ENCODE measurements at places on chromosomes 6 and 20.

DNA sequence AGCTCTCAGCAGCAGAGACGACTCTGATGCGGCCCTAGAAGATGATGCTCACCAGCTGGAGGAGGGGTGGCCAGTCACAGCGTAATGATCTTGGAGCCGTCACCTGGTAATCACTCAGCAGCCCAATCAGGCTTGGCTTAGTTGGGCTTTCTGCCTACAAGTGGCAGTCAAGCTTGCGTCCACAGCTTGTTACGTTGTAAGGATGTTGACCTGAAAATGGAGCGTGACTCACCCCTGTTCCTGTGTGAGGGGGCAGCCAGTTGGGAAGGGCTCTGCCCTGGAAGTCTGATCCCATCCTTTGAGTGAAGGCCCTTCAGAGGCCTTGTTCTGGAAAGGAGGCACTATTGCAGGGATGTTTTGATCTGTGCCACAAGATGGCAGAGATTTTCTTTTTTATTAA is 49.8 kb downstream of the SPATA2 start:
- no peak for DNase-seq

- peak; percentile 51 for DNase-seq
Observed at GRCh38 chr20:48051794-48052474, 266.7 kb upstream of the SULF2 start.

GRCh38 chr6:34207695-34208443 is 28.8 kb upstream of the HMGA1 start:
- no peak for DNase-seq

DNA sequence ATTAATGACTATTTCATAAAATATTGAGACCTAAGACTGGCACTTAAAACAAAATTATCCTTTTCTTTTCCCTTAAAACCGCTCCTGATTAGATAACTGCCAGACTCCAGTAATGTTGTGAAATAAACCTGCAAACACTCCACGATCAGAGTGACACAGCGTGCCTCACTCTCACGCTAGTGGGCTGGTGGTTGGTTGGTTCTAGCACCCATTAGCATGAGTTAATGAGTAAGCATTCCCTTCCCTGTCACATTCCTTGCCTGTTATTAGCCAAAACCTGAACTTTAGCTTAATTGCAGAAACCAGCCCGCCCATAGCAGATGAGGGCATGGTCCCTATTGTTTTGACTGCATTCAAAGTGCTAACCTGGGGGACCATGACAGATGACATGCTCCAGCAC is 193.4 kb downstream of the CD83 start:
- no peak for DNase-seq

DNA sequence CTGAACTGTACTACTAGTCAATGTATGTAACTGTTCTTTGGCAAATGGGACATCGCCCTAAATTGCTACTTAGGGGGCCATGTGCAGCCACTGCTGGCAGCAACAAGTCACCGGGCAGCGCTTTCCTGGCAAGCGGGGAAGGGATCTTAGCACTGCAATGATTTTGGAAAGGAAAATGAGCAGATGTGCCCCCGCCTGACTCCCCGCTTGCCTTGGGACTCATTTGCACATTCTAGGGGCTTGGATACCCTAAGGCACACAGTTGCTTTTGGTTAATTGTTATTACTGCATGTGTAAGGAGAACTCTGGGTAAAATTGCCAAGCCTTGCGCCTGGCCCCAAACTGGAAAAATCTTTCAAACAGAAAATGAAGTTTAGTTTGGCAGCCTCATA is 32.2 kb downstream of the CD83 start:
- DNase-seq: no peak

DNA sequence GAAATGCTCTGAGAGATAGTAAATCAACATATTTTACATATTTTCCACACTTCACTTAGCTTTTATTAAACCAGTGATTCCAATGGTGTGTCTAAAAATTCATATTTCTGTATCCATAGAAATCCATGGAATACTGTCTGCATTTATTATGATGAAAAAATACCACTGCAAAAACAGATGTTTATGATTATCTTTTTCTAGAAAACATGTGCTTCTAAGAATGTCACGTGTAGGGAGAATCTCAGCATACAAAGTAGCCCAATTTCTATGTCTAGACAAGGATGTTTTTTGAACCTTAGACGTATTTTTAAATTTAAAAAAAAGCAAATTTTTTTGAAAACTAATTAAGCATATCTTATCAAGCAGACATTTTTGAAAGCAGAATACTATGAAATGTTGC is 622.4 kb downstream of the TENT5A start:
- no peak for DNase-seq

GRCh38 chr6:62623846-62624532 is 338.0 kb upstream of the KHDRBS2 start:
- no peak for DNase-seq

GRCh38 chr20:54132612-54133433 is 41.0 kb downstream of the CYP24A1 start:
- DNase-seq: peak; percentile 71

GRCh38 chr20:61430228-61430624 is 178.2 kb downstream of the CDH4 start:
- no peak for DNase-seq

- DNase-seq: no peak
Observed at GRCh38 chr20:25030007-25030648, 27.8 kb downstream of the ACSS1 start.

GRCh38 chr20:31602779-31603441 is 2.2 kb upstream of the ID1 start:
- DNase-seq: no peak
